ENCODE measurements at places on chromosomes 6 and 20. TPM values are rescaled to one million over a fixed set of nuclear protein-coding genes. Genes with fewer than 3 reads are reported as not detected.

KCNK15 gene
- total RNA-seq = 0.19 TPM

DLK2 gene
- total RNA-seq = 0.28 TPM

CBLN4 gene
- total RNA-seq = not detected

CYB5R4 gene
- 17.8 TPM for total RNA-seq

MAPK13 gene
- total RNA-seq = 39.2 TPM

PSORS1C1 gene
- total RNA-seq = not detected

DZANK1 gene
- 2.9 TPM for total RNA-seq

PHF20 gene
- total RNA-seq = 59.7 TPM

SMLR1 gene
- not detected for total RNA-seq

ACAT2 gene
- total RNA-seq = 18.5 TPM

All from naive thymus-derived CD4-positive, alpha-beta T cell (primary cell).